ENCODE measurements at places on chromosomes 16 and 17. TPM values are rescaled to one million over a fixed set of nuclear protein-coding genes. Genes with fewer than 3 reads are reported as not detected.

DNA sequence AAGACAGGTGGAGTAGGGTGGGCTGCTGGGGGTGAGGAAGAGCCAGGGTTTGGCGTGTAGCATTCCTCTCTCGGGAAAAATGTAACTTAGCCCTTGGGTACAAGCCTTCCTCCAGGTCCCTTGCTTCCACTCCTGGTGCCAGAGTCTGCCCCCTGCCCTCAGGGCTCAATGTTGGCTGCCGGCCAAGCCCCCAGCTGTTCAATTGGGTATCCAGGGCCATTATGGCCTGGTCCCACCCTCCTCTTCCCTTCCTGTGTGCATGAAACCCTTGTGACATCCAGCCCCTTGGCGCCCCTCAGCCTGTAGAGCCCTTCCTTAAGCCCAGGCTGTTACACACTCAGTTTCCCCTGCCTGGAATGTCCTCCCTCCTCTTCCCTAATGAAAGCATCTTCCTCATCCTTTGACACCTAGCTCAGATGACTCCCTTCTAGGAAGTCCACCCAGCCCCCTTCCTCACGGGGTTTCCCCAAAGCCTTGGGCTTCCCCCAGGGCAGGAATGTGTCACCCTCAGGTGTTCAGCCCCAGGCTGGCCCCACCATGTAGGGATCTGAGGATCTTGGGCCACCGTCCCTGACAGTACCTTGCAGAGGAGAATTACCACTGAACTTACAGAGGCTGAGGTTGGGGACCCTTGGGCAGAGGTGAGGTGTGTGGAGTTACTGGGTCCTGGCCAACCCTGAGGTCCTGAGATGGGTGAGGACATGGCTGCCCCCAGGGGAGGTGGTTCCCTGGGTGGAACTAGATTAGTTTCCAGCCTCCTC is 30.0 kb downstream of the B9D1 start:
- DNase-seq = no peak
- H3K27me3 ChIP-seq = peaks cover 3% of the 10 kb centered on the region
- H3K27ac ChIP-seq = no peak overlapping the region
- H3K4me1 ChIP-seq = no peaks in the 10 kb centered on the region

GRCh38 chr17:6215071-6216035 is 145.2 kb downstream of the WSCD1 start:
- DNase-seq = no peak
- H3K4me1 ChIP-seq = no peaks in the 10 kb centered on the region
- H3K27ac ChIP-seq = no peak overlapping the region
- no peaks in the 10 kb centered on the region for H3K36me3 ChIP-seq

DNA sequence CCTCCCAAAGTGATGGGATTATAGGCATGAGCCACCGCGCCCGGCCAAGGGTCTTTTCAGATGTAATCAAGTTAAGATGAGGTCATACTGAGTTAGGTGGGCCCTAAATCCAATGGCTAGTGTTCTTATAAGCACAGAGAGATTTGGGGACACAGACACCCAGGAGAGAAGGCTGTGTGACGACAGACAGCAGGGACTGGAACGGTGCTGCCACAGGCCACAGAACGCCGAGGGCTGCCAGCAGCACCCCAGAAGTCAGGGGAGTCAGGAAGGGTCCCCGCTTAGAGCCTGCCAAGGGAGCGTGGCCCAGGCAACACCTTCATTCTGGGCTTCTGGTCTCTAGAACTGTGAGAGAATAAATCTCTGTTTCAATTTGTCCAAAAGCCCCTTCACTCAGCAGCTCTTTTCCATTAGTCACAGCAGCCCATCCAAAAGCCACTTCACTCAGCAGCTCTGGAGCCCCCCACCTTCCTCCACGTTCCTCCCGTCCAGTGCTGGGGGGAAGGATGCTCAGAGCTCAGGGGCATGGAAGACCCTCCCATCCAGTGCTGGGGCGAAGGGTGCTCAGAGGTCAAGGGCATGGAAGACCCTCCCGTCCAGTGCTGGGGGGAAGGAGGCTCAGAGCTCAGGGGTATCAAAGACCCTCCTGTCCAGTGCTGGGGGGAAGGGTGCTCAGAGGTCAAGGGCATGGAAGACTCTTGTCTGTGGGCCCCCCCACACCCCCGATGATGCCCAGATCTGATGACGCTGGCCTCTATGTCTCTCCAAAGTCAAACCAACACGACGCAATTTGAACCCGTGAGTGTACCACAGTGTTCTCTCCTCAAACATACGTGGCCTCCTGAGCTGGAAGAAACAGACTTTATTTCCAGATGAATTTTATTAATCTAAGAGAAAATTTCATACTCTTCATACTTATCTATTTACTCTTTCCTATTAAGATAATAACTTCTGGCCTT is 11.9 kb downstream of the RAB40B start:
- H3K27me3 ChIP-seq = peaks cover 4% of the 10 kb centered on the region
- H3K4me1 ChIP-seq = no peaks in the 10 kb centered on the region
- peaks cover 2% of the 10 kb centered on the region for H3K36me3 ChIP-seq
- DNase-seq = no peak
- H3K4me3 ChIP-seq = no peak overlapping the region

DNA sequence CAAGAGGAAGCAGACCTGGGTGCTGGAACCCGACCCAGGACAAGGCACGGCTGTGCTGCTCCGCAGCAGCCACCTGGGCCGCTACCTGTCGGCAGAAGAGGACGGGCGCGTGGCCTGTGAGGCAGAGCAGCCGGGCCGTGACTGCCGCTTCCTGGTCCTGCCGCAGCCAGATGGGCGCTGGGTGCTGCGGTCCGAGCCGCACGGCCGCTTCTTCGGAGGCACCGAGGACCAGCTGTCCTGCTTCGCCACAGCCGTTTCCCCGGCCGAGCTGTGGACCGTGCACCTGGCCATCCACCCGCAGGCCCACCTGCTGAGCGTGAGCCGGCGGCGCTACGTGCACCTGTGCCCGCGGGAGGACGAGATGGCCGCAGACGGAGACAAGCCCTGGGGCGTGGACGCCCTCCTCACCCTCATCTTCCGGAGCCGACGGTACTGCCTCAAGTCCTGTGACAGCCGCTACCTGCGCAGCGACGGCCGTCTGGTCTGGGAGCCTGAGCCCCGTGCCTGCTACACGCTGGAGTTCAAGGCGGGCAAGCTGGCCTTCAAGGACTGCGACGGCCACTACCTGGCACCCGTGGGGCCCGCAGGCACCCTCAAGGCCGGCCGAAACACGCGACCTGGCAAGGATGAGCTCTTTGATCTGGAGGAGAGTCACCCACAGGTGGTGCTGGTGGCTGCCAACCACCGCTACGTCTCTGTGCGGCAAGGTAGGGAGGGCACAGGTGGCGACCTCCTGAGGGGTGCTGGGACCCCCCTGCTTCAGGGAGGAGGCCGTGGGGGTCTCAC is 667 bp downstream of the FSCN2 start:
- no peak overlapping the region for H3K4me3 ChIP-seq
- H3K4me1 ChIP-seq = no peaks in the 10 kb centered on the region
- no peaks in the 10 kb centered on the region for H3K27me3 ChIP-seq
- no peak for DNase-seq

DNA sequence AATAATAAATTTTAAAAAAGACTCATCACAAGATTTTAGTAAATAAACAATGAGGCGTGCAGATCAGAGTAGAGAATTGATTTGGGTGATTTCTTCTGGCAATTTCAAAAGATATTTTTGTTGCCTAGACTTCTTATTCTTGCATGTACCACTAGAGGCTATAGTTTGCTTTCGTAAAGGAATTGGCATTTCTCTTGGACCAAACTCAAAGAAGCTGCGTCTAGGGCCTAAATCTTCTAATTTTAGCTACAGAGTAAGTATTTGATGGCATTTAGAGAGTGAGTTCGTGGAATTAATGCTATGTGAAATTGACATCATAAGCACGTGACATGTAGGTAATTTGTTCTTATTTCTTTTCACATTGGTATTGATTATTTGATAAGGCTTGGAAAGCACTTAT is 24.4 kb upstream of the ABCC11 start:
- H3K27me3 ChIP-seq = no peaks in the 10 kb centered on the region
- no peak overlapping the region for H3K27ac ChIP-seq
- DNase-seq = no peak
- no peak overlapping the region for H3K4me3 ChIP-seq

DNA sequence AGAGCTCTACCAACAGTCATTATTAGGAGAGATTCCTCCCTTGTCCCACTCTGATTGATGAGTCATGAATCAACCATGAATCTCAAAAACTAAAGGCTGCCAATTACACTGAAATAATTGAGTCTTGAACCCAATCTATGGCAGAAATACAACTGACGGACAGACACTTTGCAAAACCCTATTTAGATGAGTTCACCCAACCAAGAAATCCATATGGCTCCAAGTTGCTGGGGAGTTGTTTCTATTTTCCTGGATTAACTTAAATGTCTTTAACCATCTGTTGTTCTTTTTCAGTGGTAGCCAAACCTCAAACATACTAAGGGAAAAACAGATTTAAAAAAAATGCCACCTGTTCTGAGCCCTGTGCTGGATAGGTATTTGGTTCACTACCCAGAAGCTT is 151.0 kb downstream of the SHISA9 start:
- H3K4me3 ChIP-seq = no peak overlapping the region
- no peaks in the 10 kb centered on the region for H3K27me3 ChIP-seq
- no peak for DNase-seq
- H3K4me1 ChIP-seq = no peaks in the 10 kb centered on the region

GRCh38 chr16:79707876-79708275 is 107.3 kb upstream of the MAF start:
- no peak for DNase-seq
- H3K27me3 ChIP-seq = no peaks in the 10 kb centered on the region
- no peaks in the 10 kb centered on the region for H3K36me3 ChIP-seq
- H3K4me3 ChIP-seq = no peak overlapping the region
- no peaks in the 10 kb centered on the region for H3K4me1 ChIP-seq

ALOX12 gene
- not detected for total RNA-seq

GP1BA gene
- not detected for total RNA-seq

CIAO2B gene
- total RNA-seq = 112 TPM
